ENCODE measurements at places on chromosomes 3 and 15.

DNA sequence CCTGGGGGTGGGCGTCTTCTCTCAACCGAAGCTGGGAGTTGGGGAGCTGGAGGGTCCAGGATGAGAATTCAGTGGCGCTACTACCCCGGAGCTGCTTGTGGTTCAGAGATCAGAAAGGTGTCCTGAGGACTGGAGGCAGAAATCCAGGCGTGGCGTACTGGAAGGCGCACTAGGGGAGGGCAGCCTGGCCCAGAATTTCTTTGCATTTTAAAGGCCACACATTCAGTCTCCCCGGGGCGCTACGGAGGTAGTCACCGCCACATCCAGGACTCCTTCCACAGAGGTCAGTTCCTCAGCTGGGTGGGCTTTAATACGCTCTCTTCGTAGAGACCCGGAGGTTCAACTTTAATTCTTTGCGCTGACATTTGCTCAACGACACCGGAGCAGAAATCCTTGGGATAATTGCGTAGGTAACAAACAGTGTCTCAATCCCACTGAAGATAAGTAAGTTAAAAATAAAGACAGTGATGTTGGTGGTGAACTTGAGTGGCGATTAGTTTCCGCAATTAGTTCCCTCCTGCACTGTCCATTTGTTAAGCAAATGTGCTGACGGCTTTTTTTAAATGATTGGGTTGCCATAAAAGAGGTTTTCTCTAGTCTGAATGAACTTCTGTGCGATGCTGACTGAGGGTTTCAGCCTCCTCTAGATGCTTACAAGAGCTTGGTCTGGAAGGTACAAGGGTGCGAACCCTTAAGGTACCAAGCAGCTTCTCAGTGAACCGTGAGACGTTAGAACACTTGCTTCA is 535 bp downstream of the MCTP2 start:
- no peak for DNase-seq

GRCh38 chr15:97501291-97501690 is 459.2 kb upstream of the ARRDC4 start:
- DNase-seq, result no peak

DNA sequence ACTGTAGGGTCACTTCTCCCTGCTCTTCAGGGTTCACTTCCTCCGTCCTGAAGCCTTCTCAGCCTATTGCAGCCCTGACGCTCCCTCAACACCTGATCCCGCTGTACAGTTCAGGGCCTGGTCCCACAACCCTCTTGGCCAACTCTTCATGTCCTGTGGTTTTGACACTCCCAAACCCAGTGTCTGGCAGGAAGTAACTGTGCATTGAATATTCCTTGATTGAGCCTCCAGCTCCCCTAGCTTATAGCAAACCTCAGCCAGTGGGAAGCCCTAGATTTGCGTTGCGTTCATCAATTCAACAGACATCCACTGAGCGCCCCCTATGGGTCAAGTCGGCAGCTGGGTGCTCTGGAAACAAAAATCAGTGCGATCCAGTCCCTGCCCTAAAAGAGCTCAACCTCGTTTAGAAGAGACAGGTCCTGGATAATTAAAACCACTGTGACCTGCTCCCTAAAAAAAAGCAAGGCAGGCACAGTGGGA is 13.5 kb downstream of the UBAP1L start:
- DNase-seq, result peak; percentile 38

DNA sequence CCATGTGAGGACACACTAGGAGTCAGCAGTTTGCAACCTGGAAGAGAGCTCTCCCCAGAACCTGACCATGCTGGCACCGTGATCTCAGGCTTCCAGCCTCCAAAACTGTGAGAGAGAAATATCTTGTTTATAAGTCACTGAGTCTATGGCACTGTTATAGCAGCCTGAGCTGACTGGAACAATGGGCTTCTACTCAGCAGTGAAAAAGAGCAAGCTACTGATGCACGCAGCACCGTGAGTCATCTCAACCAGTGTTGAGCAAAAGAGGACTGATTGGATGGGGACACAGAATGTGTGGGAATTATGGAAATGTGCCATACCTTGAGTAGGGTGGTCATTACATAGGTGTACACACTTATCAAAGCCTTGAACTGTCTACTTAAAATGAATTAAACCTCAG is 230.4 kb downstream of the PLCL2 start:
- no peak for DNase-seq

- no peak for DNase-seq
These were observed 5.9 kb downstream of the CAMK2N2 start for GRCh38 chr3:184255291-184256039.

GRCh38 chr15:92098869-92099268 is 245.4 kb downstream of the SLCO3A1 start:
- DNase-seq, result no peak

DNA sequence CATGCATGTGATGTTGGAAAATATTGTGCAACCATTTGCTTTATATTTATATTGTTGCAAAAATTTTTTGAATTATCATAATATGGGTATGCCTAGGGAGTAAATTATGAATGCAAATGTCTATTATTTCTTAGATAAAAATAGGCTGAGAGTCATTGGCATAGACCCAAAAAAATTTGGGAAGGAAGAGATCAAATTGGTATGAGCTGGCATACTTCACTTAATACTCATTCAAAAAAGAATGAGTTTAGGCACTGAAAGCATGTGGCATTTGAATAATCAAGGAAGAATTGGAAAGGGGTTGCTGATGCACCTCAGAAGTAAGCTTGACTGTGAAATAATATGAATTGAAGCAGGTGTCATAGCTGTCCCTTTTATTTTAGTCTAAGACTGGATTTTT is 764.0 kb upstream of the DPPA4 start:
- DNase-seq, result no peak

DNA sequence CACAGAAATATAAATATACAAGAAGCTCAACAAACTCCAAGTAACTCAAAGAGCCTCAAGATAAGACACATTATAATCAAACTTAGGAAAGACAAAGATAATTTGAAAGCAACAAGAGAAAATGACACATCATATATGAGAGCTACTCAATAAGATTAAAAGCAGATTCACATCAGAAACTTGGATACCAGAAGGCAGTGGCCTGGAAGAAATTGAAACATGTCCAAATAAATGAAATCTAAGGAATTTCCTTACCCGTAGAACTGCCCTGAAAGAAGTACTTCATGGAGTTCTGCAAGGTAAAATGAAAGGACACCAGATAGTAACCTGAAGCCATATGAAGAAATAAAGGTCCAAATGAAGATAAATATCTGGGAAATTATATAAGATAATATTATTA is 113.9 kb downstream of the LSAMP start:
- DNase-seq, result no peak

- no peak for DNase-seq
These were observed 291.2 kb upstream of the KCNMB2 start for GRCh38 chr3:178244733-178245709.

DNA sequence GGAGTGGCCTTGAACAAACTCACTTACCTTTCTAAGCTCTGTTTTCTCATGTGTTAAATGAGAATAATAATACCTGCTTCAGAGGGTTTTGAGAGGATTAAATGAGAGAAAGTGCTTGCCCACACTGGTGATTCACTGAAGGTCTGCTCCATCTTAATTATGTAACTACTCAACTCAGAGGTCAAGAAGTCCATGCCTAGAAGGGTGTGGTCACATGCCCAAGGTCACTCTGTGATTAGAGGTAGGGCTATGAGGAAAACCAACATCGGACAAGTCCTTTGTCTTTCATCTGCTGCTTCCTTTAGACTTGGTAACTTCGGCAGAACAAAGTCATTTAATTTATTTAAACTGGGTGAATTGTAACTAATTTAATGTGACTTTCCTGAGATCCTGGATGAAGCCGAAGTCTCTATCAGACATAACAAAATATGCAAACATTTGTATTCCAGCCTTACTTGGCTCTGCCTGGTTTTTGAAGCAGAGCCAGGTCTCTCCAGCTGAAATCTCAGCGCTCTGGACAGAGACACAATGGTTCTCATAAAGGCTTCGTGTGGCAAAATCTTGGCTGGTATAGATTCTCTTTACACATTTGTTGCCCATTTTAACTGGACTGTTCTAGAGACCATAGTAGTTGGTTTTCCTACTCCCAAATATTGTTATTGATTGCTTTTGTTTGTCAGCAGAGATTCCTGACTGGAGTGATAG is 3.0 kb downstream of the CHRNA7 start:
- DNase-seq, result no peak

- DNase-seq, result no peak
These were observed 491.3 kb downstream of the OTOL1 start for GRCh38 chr3:161987933-161988332.

DNA sequence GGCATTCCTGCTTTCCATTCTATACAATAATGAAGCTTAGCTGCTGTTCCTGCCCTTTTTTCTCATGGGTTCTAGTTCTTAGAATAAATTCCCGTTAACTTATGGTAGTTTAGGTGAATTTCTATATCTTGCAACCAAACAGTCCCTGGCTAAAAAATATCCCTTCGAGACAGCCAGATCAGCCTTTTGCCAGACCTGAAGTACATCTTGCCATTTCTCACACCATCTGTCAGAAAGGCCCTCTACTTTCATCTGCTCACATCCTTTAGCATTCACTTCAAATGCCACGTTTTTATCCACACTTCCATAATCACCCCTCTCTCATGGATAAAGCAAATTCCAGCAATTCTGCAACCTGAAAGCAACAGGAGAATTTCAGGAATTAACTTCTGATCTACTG is 145.4 kb downstream of the GAP43 start:
- DNase-seq, result no peak

GRCh38 chr3:139611528-139611927 is 66.2 kb downstream of the NMNAT3 start:
- no peak for DNase-seq

- peak; percentile 35 for DNase-seq
These were observed 296.8 kb downstream of the DOCK3 start for GRCh38 chr3:50971487-50971924.

GRCh38 chr3:188947401-188948280 is 224.1 kb upstream of the TPRG1 start:
- no peak for DNase-seq

All from naive thymus-derived CD8-positive, alpha-beta T cell (primary cell).